Activated CD4-positive, alpha-beta memory T cell treated with anti-CD3 and anti-CD28 coated beads, Interleukin-2, amount 10 ng/mL, durations not matched to agents 7 days and 5 days (primary cell): ENCODE measurements at places on chromosomes 5 and 9. TPM values are rescaled to one million over a fixed set of nuclear protein-coding genes. Genes with fewer than 3 reads are reported as not detected.
A peak's percentile ranks its signal among the peaks of the same experiment; 100 is the strongest.

DNA sequence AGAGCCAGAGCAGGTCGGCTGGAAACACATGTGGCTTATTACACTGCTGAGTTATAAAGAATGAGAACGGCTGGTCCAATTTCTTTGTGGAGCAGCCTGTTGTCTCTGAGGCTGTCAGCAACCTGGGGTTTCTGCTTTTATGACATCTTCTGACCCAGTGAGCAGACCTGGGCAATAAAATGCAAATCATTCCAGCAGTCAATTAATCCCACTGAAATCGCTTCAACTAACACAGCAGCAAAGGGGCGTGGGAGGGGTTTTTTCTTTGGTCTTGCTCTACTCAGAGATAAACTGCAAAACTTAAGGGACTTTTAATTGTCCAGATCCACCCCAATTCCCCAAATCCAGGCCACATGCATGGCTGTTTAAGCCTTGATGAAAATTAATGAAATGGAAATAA lies 215.7 kb downstream of the SLIT3 start:
- no peaks in the 10 kb centered on the region for H3K27me3 ChIP-seq
- no peaks in the 10 kb centered on the region for H3K36me3 ChIP-seq
- no peak overlapping the region for H3K27ac ChIP-seq
- no peak overlapping the region for H3K4me3 ChIP-seq

- H3K27ac ChIP-seq, result no peak overlapping the region
- H3K36me3 ChIP-seq, result no peaks in the 10 kb centered on the region
- H3K27me3 ChIP-seq, result peaks cover 5% of the 10 kb centered on the region
- DNase-seq, result no peak
Measured at GRCh38 chr5:74402553-74402952, 238.0 kb downstream of the ENC1 start.

DNA sequence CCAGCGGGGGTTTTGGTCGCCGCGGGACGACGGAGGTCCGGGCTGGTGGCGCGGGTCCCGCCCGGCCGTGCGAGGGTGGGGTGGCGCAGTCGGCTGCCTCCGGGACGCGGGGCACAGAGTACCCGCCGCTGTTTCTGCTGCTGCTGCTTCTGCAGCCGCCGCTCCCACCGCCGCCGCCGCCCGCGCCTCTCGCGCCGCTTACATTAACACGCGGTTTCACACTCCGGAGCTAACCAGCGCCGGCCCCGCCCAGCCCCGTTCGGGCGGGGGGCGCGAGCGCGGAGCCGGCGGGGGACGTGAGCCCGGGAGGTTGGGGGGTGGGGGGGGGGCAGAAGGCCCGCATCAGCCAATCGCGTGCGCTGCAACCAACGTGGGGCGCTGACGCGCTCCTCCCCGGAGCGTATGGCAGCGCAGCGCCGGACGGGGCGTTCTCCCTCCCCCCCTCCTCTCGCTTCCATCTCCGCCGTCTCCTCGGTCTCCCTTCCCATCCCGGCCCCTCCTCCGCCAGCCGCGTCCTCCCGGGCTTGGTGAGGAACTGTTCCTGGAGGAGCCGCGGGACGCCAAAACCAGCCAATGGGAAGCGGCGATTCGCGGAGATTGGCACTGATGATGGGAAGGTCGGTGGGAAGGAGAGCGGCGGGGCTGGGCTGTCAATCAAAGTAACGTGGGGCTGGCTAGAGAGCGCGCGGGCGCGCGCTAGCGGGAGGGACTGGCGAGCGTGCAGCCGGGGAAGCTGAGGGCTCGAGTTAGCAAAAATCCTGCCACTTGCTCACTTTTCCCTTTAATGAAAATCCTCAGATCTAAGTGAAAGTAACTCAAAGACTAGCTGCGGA lies at the start of gene TLE1:
Gene TLE1 (minus strand): TSS at position 205 of the 833 bp plus-strand sequence. CDS start 1,307 bp downstream, outside the sequence.
- H3K27me3 ChIP-seq, result peaks cover 14% of the 10 kb centered on the region
- peak; percentile 65 for DNase-seq
- H3K4me1 ChIP-seq, result peaks cover 9% of the 10 kb centered on the region
- peaks cover 8% of the 10 kb centered on the region for H3K36me3 ChIP-seq
- H3K27ac ChIP-seq, result peak within 1 kb of the TSS; percentile 62

DNA sequence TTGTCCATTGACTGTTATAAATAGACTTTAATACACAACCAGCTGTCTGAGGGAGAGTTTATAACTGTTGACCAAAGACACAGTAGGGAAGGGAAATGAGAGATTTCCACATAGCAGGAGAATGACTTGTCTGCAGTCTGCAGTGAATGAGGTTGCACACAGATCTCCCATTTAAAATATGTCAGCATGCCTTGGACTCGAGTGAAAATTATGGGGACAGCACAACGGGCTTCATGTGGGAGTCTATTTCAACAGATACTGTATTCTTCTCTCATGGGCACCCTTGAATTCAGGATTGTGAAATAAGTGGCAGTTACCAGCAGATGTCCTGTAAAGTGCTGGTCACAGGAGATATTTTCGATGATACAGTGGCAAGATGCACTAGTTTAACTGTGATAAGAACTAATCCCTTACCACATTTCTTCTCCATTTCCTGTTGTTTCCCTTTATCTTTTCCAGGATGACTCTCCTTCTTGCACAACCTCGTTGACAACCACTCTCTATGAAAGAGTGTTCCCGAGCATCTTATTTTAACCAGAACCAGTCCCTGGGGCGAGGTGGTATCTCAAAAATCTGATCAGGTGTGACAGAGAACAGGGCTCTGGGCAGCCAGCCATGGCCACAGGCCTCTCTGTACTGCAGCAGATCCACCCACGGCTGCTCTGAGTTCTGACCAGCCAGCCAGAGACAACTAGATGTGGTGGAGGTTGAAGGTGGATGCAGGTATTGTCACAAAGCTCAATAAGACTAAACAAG lies 51.5 kb upstream of the MAP3K1 start:
- peaks cover 2% of the 10 kb centered on the region for H3K27me3 ChIP-seq
- no peak overlapping the region for H3K4me3 ChIP-seq
- no peaks in the 10 kb centered on the region for H3K36me3 ChIP-seq
- H3K27ac ChIP-seq, result no peak overlapping the region
- DNase-seq, result no peak

DNA sequence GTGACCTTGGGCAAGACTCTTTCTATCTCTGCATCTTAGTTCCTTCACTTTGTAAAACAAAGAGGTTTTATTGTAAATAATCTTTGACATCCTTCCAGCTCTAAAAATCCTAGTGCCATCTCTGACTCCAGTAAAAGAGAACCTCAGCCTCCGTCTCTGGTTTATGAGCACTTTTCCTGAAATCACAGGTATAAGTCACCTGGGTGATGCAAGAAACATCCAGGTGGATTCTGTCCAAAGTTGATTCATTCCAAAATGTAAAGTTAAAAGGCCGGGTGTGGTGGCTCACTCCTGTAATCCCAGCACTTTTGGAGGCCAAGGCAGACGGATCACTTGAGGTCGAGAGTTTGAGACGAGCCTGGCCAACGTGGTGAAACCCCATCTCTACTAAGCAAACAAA lies 21.1 kb upstream of the UBAP2 start:
- H3K27me3 ChIP-seq, result peaks cover 2% of the 10 kb centered on the region
- H3K27ac ChIP-seq, result no peak overlapping the region
- no peak overlapping the region for H3K4me3 ChIP-seq
- no peaks in the 10 kb centered on the region for H3K36me3 ChIP-seq
- H3K4me1 ChIP-seq, result peaks cover 11% of the 10 kb centered on the region

- H3K36me3 ChIP-seq, result no peaks in the 10 kb centered on the region
- no peak overlapping the region for H3K27ac ChIP-seq
- H3K4me1 ChIP-seq, result peaks cover 9% of the 10 kb centered on the region
Measured at GRCh38 chr9:134328341-134328840, 2.1 kb downstream of the RXRA start.

DNA sequence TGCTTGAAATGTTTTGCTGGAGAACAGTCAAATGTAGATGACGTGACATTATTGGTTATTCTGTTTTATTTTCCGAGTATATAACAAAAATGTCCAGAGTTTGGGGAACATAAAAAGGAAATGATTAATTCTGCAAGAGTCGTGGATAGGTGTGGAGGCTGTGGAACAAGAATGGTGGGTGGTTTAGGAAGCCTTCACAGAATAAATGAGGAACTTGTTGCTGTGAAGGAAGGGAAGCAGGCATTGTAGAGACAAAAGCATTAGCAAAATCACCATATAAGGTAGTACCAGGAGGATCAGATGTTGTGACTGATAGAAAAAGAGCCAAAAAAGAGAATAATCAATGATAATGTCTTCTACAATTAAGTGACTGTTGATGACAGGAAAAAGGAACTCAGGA lies 66.2 kb upstream of the CNTLN start:
- no peak overlapping the region for H3K27ac ChIP-seq
- DNase-seq, result no peak
- H3K4me3 ChIP-seq, result no peak overlapping the region
- H3K27me3 ChIP-seq, result no peaks in the 10 kb centered on the region

GRCh38 chr5:82163452-82164175 lies 114.5 kb downstream of the RPS23 start:
- no peaks in the 10 kb centered on the region for H3K36me3 ChIP-seq
- DNase-seq, result no peak
- no peak overlapping the region for H3K27ac ChIP-seq
- H3K4me1 ChIP-seq, result peaks cover 3% of the 10 kb centered on the region

DNA sequence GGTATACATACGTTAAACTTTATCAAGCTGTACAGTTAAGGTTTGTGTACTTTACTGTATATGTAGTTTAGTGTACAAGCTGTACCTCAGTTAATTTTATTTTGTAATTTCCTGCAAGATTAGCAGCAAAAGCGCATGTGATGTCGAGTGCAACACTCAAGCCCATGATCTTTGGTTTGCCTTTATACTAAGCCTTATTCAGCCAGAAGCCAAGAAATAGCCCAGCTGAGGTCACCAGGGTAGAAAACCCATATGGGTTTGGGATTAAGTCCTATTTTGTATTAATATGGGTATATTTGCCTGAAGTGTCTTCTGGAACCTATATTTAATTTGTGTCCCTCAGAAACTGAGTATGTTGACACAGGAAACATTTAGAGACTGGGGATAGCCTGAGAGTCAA lies 59.3 kb downstream of the ZFAND5 start:
- no peak for DNase-seq
- H3K36me3 ChIP-seq, result no peaks in the 10 kb centered on the region
- peak overlapping the region; percentile 84 for H3K27ac ChIP-seq
- H3K4me3 ChIP-seq, result peak overlapping the region; percentile 54
- peaks cover 43% of the 10 kb centered on the region for H3K4me1 ChIP-seq
- H3K27me3 ChIP-seq, result peaks cover 3% of the 10 kb centered on the region

- DNase-seq, result no peak
- peaks cover 5% of the 10 kb centered on the region for H3K27me3 ChIP-seq
- H3K36me3 ChIP-seq, result no peaks in the 10 kb centered on the region
- H3K4me1 ChIP-seq, result peaks cover 13% of the 10 kb centered on the region
- no peak overlapping the region for H3K27ac ChIP-seq
Measured at GRCh38 chr9:72601615-72602014, 80.2 kb downstream of the TMC1 start.

DNA sequence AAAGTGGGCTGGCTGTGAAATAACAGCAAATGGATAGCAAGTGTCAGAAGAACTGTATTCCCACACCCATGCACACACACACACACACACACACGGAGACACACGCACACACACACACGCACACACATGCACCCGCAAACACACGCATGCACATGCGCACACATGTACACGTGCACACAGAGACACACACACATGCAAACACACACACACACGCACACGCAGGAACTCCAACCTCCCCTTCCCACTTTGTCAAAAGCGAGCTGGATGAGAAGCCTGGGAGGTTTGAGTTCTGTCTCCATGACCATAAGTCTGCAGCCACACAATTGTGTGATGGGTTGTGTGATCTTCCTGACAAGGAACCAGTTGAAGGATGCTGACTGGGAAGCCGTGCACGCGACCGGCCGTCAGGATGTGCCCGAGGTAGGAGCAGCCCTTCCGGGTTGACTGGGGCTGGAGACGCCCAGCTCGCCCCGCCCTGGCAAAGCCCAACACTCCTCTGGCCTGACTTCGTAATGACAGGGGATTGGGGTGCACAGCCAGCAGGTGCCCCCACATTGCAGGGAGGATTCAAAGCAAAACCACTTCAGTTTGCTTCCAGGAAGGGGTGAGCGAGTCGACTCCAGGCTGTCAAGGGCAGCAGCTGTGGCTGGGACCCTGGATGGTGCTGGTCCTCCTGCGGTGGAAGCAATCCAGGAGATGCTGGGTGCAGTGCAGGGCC lies 29.3 kb upstream of the NKD2 start:
- H3K27ac ChIP-seq, result no peak overlapping the region
- H3K4me3 ChIP-seq, result no peak overlapping the region
- peaks cover 12% of the 10 kb centered on the region for H3K27me3 ChIP-seq
- no peaks in the 10 kb centered on the region for H3K36me3 ChIP-seq

DNA sequence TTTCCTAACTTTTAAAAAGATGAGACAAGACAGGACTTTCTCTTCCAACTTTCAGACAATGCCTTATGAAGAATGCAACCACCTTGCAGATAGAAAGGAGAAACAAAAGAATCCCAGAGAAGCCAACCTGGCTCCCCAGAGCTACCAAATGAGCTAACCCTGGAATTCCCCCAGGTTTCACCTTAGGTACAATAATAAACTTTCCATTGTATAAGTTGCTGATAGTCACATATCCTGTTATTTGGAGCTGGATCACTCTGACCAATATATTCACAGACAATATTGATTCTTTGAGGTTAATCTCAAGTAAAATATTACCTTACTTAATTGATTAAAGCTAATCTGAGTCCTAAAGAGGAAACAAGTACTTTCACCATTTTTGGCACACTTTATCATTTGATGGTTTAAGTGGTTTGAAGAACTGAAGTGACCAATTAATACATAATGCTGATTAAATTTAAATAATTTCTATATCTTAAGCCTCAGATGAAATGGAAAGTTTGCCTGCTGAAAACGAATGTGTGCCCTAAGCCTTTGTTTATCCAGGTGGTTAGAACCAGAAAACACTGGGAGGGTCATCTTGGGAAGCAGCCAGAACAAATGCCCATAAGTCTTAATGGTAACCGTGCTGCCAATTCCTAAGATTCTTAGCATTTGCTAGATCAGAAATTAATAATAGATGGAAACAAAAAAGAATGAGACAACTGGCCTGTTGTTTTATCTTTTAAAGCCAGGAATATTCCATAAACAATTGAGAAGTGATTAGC lies 159.6 kb upstream of the SLC12A2 start:
- H3K4me1 ChIP-seq, result no peaks in the 10 kb centered on the region
- H3K4me3 ChIP-seq, result no peak overlapping the region
- H3K27me3 ChIP-seq, result peaks cover 3% of the 10 kb centered on the region
- no peak overlapping the region for H3K27ac ChIP-seq
- DNase-seq, result no peak
- no peaks in the 10 kb centered on the region for H3K36me3 ChIP-seq

GRCh38 chr5:69042500-69042899 lies 51.3 kb upstream of the SLC30A5 start:
- no peak overlapping the region for H3K4me3 ChIP-seq
- no peaks in the 10 kb centered on the region for H3K27me3 ChIP-seq
- peaks cover 17% of the 10 kb centered on the region for H3K4me1 ChIP-seq
- no peak for DNase-seq
- no peaks in the 10 kb centered on the region for H3K36me3 ChIP-seq

GRCh38 chr9:89637787-89638186 lies 33.0 kb downstream of the GADD45G start:
- no peaks in the 10 kb centered on the region for H3K36me3 ChIP-seq
- no peak overlapping the region for H3K27ac ChIP-seq
- no peak for DNase-seq
- H3K4me3 ChIP-seq, result no peak overlapping the region

Gene SLC34A3
- total RNA-seq, result not detected

Gene GCNT4
- 1.6 TPM for total RNA-seq

Gene CA9
- 1.2 TPM for total RNA-seq

Gene PIGO
- total RNA-seq, result 28.6 TPM

Gene COL15A1
- total RNA-seq, result 0.30 TPM

Gene ADRA1B
- not detected for total RNA-seq
